Chondrocyte (in vitro differentiated cells): ENCODE measurements at places on chromosomes 2 and 18. TPM values are rescaled to one million over a fixed set of nuclear protein-coding genes. Genes with fewer than 3 reads are reported as not detected.

DES gene
- total RNA-seq, result 0.70 to 19.8 TPM (median 15.5 TPM) in 3 replicates

AQP12B gene
- total RNA-seq, result not detected in 3 replicates

NAT8 gene
- total RNA-seq, result not detected in 3 replicates

NIFK gene
- 35.5 to 40.5 TPM (median 39.8 TPM) in 3 replicates for total RNA-seq

STARD6 gene
- total RNA-seq, result not detected in 3 replicates

EIF2AK2 gene
- total RNA-seq, result 46.4 to 57.5 TPM (median 50.4 TPM) in 3 replicates

POTEJ gene
- not detected in 3 replicates for total RNA-seq

SKOR2 gene
- total RNA-seq, result not detected in 3 replicates

DNA sequence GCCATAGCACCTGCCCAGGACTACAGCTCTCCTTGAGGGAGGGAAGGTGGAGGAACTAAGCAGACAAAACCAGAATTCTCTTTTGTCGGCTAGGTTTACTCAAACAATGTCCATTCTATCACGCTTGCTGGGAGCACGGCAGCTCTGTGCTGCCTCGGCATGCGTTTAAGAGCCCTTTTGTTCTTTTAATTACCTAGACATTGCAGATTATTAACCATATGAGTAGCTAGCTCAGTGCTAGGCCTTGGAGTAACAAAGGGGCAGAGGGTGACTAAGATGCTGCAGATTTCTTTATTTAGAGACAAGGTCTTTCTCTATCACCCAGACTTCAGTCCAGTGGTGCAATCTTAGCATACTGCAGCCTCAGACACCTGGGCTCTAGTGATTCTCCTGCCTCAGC lies 11.1 kb downstream of the MSGN1 start:
- H3K4me1 ChIP-seq, result peaks cover 4% of the 10 kb centered on the region
- DNase-seq, result no peak
- H3K27ac ChIP-seq, result no peak overlapping the region

GRCh38 chr18:44682871-44683221 lies 2.2 kb downstream of the SETBP1 start:
- H3K36me3 ChIP-seq, result no peaks in the 10 kb centered on the region
- no peaks in the 10 kb centered on the region for H3K27me3 ChIP-seq
- no peak overlapping the region for H3K27ac ChIP-seq
- no peak for DNase-seq
- H3K4me3 ChIP-seq, result no peak overlapping the region

- no peaks in the 10 kb centered on the region for H3K36me3 ChIP-seq
- no peak for DNase-seq
- H3K4me1 ChIP-seq, result no peaks in the 10 kb centered on the region
- H3K27ac ChIP-seq, result no peak overlapping the region
Measured at GRCh38 chr18:78805840-78806239, 173.8 kb upstream of the SALL3 start.

DNA sequence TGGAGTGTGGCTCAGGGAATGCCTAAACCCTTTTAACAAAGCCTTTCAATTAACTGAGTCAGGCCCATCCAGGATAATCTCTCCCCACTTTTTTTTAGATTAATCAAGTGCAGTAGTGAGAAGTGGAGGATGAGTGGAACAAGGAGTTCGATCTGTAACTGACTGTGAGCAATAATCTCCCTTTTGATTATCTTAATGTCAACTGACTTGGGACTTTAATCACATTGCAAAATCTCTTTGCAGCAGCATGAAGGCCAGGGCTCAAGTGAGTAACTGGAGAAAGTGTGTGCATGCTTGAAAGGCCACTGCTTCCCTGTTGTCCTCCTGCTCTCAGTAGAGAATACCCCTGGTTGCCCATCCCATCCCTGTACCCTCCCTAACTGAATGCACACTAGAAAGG lies 32.1 kb upstream of the HS6ST1 start:
- no peak overlapping the region for H3K4me3 ChIP-seq
- H3K36me3 ChIP-seq, result peaks cover 5% of the 10 kb centered on the region
- peaks cover 35% of the 10 kb centered on the region for H3K4me1 ChIP-seq
- H3K27me3 ChIP-seq, result no peaks in the 10 kb centered on the region

DNA sequence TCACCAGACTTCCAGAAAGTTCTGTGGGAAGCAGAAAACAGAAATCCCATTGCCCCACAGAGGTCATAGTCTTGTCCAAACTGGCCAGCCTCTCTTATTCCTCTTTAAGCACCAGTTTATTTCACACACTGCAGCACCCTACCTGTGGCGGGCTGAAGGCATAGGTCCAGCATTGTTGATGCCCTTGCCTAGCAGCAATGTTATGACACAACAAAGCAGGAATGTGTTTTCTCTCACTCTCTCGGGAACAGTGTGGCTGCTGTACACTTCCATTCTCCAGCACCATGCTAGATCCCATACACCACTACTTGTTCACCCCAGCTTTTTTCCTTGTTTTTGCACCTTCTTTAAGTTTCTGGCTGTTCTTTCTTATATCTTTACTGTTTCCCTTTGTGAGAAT lies 181.6 kb downstream of the DNAH6 start:
- H3K4me3 ChIP-seq, result no peak overlapping the region
- H3K4me1 ChIP-seq, result no peaks in the 10 kb centered on the region
- H3K36me3 ChIP-seq, result no peaks in the 10 kb centered on the region

DNA sequence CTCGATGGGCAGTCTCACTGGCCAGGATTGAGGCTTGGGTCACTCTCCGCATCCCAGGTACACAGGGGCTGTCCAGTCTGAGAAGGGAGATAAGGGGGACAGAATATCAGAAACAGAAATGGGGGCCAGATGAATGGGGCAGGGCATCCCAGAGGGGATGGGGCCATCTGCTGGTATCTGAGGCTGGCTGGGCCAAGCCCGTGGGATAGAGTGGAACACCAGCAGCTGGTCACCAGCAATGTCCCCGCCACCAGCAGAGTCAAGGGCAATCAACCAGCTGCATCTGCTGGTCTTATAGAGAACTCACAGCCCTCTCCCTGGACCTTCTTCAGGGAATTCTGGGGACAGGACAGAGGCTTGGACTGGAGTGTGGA lies 128.8 kb upstream of the HAAO start:
- H3K4me3 ChIP-seq, result no peak overlapping the region
- H3K27ac ChIP-seq, result no peak overlapping the region
- no peaks in the 10 kb centered on the region for H3K36me3 ChIP-seq
- H3K4me1 ChIP-seq, result peaks cover 51% of the 10 kb centered on the region

GRCh38 chr2:100113990-100114433 lies 28.4 kb downstream of the AFF3 start:
- peak overlapping the region; percentile 49 for H3K27ac ChIP-seq
- no peaks in the 10 kb centered on the region for H3K27me3 ChIP-seq
- peaks cover 8% of the 10 kb centered on the region for H3K4me1 ChIP-seq
- H3K36me3 ChIP-seq, result peaks cover 2% of the 10 kb centered on the region
- no peak overlapping the region for H3K4me3 ChIP-seq
- no peak for DNase-seq

DNA sequence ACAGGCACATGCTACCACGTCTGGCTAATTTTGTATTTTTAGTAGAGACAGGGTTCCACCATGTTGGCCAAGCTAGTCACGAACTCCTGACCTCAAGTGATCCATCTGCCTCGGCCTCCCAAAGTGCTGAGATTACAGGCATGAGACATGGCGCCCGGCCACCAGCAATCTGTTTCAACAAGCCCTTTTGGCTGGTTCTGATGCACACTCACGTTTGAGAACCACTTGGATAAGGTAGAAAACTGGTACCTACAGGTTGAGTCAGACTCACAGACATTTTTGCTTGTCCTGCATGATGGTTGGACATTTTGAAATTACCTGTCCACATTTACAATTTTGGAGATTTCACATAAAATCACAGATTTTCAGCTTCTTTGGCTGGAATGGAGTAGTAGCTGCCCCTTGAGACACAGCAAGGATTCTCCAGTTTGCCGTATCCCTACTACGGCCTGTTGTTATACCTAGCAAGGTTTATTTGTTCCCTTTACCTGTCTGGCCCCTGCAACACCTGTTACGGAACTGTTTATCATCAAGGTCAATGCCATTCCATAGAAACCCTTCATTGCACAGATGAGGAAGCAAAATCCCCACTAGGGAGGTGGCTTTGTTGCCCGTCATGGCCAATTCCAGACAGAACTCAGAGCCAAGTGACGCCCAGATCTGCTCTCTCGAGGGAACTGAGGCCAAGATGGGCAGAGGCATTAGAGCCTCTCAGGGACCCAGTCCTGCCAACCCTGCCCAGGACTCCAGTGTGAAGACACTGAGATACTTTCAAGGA lies 31.4 kb upstream of the IGFBP2 start:
- H3K27ac ChIP-seq, result no peak overlapping the region
- H3K4me1 ChIP-seq, result peaks cover 28% of the 10 kb centered on the region
- H3K4me3 ChIP-seq, result no peak overlapping the region
- no peak for DNase-seq

GRCh38 chr2:68588589-68588988 lies 54.8 kb upstream of the PROKR1 start:
- no peak overlapping the region for H3K27ac ChIP-seq
- peaks cover 3% of the 10 kb centered on the region for H3K36me3 ChIP-seq
- no peaks in the 10 kb centered on the region for H3K4me1 ChIP-seq
- H3K27me3 ChIP-seq, result no peaks in the 10 kb centered on the region
- H3K4me3 ChIP-seq, result no peak overlapping the region

- H3K4me1 ChIP-seq, result peaks cover 16% of the 10 kb centered on the region
- H3K36me3 ChIP-seq, result no peaks in the 10 kb centered on the region
- no peak overlapping the region for H3K27ac ChIP-seq
- no peak for DNase-seq
- H3K27me3 ChIP-seq, result no peaks in the 10 kb centered on the region
Measured at GRCh38 chr18:70182548-70182947, 22.9 kb downstream of the RTTN start.

- H3K27me3 ChIP-seq, result no peaks in the 10 kb centered on the region
- peak overlapping the region; percentile 25 for H3K27ac ChIP-seq
- H3K4me1 ChIP-seq, result peaks cover 27% of the 10 kb centered on the region
- peaks cover 6% of the 10 kb centered on the region for H3K36me3 ChIP-seq
- H3K4me3 ChIP-seq, result no peak overlapping the region
- DNase-seq, result no peak
Measured at GRCh38 chr2:45568935-45569334, 42.1 kb downstream of the SRBD1 start.

- DNase-seq, result no peak
- H3K27ac ChIP-seq, result no peak overlapping the region
- H3K4me3 ChIP-seq, result no peak overlapping the region
- H3K4me1 ChIP-seq, result no peaks in the 10 kb centered on the region
- H3K36me3 ChIP-seq, result no peaks in the 10 kb centered on the region
- peaks cover 49% of the 10 kb centered on the region for H3K27me3 ChIP-seq
Measured at GRCh38 chr18:54444319-54444914, 86.7 kb downstream of the C18orf54 start.

GRCh38 chr18:38520786-38521185 lies 955.2 kb upstream of the CELF4 start:
- no peaks in the 10 kb centered on the region for H3K36me3 ChIP-seq
- no peaks in the 10 kb centered on the region for H3K4me1 ChIP-seq
- no peak overlapping the region for H3K4me3 ChIP-seq
- no peak for DNase-seq
- no peak overlapping the region for H3K27ac ChIP-seq
- H3K27me3 ChIP-seq, result peaks cover 2% of the 10 kb centered on the region

DNA sequence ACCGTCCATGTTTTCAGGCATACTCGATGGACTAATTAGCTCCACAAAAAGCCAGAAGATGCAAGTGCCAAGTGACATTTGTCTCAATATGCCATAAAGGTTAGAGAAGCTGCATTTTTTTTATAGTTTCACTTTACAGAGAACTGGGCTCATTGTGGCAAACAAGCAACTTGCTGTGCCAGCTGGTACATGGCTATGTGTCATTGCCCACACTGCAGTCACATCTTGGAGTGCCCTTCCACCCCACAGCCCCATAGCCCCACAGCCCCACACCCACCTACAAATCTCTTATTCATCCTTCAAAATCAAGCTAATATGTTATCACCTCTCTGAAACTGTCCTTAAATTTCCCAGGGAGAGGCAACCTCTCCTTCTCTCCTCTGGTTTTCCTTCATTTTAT lies 451.9 kb downstream of the ARHGAP15 start:
- H3K27me3 ChIP-seq, result no peaks in the 10 kb centered on the region
- H3K36me3 ChIP-seq, result peaks cover 2% of the 10 kb centered on the region
- no peak overlapping the region for H3K4me3 ChIP-seq
- H3K27ac ChIP-seq, result no peak overlapping the region
